ENCODE measurements at places on chromosomes 7 and 10.

DNA sequence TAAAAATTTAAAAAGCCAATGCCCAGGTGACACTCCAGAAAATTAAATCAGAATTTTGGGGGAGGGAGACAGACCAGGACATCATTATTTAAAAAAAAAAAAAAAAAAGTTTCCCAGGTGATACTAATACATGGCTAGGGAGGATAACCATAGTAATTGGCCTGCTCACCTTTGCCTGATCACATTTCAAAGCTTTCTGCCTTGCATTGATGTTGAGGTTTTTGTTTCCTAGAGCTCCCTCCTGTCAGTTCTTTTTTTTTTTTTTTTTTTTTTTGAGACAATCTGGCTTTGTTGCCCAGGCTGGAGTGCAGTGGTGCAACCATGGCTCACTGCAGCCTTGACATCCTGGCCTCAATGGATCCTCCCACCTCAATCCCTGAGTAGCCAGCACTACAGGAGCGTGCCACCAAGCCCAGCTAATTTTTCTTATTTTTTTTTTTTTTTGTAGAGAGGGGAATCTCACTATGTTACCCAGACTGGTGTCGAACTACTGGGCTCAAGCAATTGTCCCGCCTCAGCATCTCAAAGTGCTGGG lies 38.1 kb downstream of the CPED1 start:
- H3K4me1 ChIP-seq, result no peaks in the 10 kb centered on the region
- no peaks in the 10 kb centered on the region for H3K36me3 ChIP-seq
- H3K27ac ChIP-seq, result no peak overlapping the region
- DNase-seq, result no peak

GRCh38 chr10:14757986-14758385 lies 16.7 kb downstream of the FAM107B start:
- no peaks in the 10 kb centered on the region for H3K36me3 ChIP-seq
- H3K27ac ChIP-seq, result no peak overlapping the region
- no peak overlapping the region for H3K4me3 ChIP-seq
- peaks cover 4% of the 10 kb centered on the region for H3K27me3 ChIP-seq

DNA sequence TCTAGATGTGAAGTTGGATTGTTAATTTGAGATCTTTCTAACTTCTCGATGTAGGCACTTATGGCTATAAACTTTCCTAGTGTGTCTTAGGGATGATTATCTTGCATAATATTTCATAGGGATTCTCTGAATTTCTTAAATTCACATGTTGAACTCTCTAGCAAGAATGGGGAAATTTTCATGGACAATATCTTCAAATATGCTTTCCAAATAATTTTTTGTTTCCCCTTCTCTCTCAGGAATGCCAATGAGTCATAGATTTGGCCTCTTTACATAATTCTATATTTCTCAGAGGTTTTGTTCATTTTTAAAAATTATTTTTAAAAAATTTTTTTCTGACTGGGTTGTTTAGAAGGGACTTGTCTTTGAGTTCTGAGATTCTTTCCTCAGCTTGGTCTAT lies 68.9 kb downstream of the MGAM2 start:
- H3K36me3 ChIP-seq, result no peaks in the 10 kb centered on the region
- H3K4me3 ChIP-seq, result no peak overlapping the region
- no peak for DNase-seq
- no peaks in the 10 kb centered on the region for H3K27me3 ChIP-seq
- no peak overlapping the region for H3K27ac ChIP-seq
- H3K4me1 ChIP-seq, result no peaks in the 10 kb centered on the region

- no peaks in the 10 kb centered on the region for H3K27me3 ChIP-seq
- no peaks in the 10 kb centered on the region for H3K36me3 ChIP-seq
- H3K4me1 ChIP-seq, result no peaks in the 10 kb centered on the region
- H3K27ac ChIP-seq, result no peak overlapping the region
- H3K4me3 ChIP-seq, result no peak overlapping the region
Measured at GRCh38 chr7:66503036-66503370, 125.7 kb upstream of the KCTD7 start.

GRCh38 chr7:159034394-159034793 lies 110.3 kb downstream of the VIPR2 start:
- H3K27ac ChIP-seq, result peak overlapping the region; percentile 42
- no peaks in the 10 kb centered on the region for H3K27me3 ChIP-seq
- peaks cover 85% of the 10 kb centered on the region for H3K36me3 ChIP-seq
- no peak overlapping the region for H3K4me3 ChIP-seq
- H3K4me1 ChIP-seq, result peaks cover 3% of the 10 kb centered on the region

DNA sequence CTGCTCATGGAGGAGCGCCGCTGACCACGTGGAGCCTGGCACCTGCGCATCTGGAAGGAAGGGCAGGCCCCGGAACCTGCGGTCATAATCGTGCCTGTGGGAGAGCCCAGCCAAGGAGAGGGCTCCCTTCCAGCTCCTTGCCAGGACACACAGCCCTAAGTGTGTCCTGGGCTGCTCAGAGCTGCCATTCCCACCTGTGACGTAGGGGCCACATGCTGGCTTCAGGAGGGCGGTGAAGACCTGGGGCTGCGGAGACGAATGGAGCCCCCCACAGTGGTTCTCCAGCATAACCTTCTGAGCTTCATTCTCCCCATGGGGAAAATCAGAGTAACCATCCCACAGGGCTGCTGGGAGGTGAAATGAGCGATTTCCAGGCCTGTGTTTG lies 127.6 kb upstream of the CHST15 start:
- no peak overlapping the region for H3K4me3 ChIP-seq
- H3K27me3 ChIP-seq, result no peaks in the 10 kb centered on the region
- DNase-seq, result no peak
- peaks cover 15% of the 10 kb centered on the region for H3K4me1 ChIP-seq
- no peak overlapping the region for H3K27ac ChIP-seq

DNA sequence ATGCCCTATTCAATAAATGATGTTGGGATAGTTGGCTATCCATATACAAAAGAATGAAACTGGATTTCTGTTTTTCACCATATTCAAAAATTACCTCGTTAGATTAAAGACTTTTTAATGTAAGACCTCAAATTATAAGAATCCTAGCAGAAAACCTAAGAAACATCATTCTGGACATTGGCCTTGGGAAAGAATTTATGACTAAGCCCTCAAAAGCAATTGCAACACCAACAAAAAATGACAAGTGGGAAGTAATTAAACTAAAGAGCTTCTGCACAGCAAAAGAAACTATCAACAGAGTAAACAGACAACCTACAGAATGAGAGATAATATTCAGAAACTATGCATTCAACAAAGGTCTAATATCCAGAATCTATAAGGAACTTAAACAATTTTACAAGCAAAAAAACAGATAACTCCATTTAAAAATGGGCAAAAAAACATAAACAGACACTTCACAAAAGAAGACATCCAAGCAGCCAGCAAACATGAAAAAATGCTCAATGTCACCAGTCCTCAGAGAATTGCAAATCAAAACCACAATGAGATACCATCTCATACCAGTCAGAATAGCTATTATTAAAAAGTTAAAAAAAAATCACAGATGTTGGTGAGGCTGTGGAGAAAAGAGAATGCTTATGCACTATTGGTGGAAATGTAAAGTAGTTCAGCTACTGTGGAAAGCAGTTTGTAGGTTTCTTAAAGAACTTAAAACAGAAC lies 309.8 kb downstream of the AHR start:
- H3K27ac ChIP-seq, result no peak overlapping the region
- no peaks in the 10 kb centered on the region for H3K27me3 ChIP-seq
- no peak for DNase-seq
- H3K4me1 ChIP-seq, result peaks cover 5% of the 10 kb centered on the region

- peaks cover 11% of the 10 kb centered on the region for H3K27me3 ChIP-seq
- no peak overlapping the region for H3K27ac ChIP-seq
- no peaks in the 10 kb centered on the region for H3K4me1 ChIP-seq
- no peaks in the 10 kb centered on the region for H3K36me3 ChIP-seq
Measured at GRCh38 chr10:93436591-93437085, 45.5 kb downstream of the MYOF start.

DNA sequence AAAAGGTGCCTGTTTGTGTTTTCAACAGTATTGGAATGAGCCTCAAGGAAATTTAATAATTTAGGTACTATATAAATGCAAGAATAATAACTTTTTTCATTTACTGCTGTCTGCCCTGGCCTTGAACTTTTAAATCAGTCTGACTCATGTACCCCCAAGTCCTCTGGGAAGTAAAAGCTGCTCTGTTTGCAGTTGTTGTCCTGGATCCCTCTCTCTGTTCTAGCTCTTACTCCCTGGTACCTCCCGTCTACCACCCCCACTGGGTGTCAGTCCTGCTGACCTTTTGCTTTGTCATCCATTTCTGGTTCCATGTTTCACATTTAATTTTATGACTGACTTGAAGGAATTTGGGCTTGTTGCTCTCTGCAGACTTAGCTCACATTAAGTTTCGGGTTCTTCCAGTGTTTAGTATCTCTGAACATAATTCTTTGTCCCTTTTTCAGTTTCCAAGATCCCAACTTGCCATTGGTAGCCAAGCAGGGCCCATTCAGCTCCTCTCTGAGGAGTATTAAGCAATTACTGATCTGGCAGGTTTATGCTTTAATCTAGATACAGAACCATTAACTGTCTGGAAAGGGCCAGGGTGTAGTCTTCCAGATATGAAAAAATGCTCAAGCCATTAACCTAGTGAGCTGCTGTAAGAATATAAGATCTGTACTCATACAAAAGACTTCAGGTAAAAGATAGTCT lies 208.7 kb upstream of the FAM3C start:
- H3K27ac ChIP-seq, result no peak overlapping the region
- no peaks in the 10 kb centered on the region for H3K4me1 ChIP-seq
- H3K4me3 ChIP-seq, result no peak overlapping the region
- DNase-seq, result no peak
- no peaks in the 10 kb centered on the region for H3K36me3 ChIP-seq

GRCh38 chr7:127586346-127586745 lies 950 bp upstream of the GCC1 start:
- no peak overlapping the region for H3K4me3 ChIP-seq
- H3K36me3 ChIP-seq, result peaks cover 44% of the 10 kb centered on the region
- peaks cover 65% of the 10 kb centered on the region for H3K4me1 ChIP-seq
- H3K27ac ChIP-seq, result no peak overlapping the region

DNA sequence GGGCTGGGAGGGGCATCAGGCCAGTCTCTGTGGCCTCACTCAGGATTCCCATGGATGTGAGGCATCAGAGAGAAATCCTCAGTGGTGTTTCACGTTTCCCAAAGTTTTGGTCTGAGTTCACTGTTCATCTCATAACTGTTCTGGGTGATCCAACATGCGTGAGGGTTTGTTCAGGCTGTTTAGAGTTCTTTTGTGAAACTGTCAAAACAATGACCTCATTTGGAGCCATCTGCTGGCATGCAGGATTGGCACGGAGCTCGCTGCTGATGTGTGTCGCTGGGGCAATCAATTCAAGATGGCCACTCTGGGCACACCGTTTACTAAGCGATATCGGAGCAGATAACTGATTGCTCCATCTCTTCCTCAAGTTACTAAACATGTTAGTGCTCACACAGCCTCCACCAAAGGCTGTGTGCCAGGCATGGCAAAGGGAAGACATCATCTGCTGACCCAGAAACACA lies 365.6 kb downstream of the WDR11 start:
- H3K4me1 ChIP-seq, result no peaks in the 10 kb centered on the region
- no peak overlapping the region for H3K27ac ChIP-seq
- no peak for DNase-seq
- H3K4me3 ChIP-seq, result no peak overlapping the region

DNA sequence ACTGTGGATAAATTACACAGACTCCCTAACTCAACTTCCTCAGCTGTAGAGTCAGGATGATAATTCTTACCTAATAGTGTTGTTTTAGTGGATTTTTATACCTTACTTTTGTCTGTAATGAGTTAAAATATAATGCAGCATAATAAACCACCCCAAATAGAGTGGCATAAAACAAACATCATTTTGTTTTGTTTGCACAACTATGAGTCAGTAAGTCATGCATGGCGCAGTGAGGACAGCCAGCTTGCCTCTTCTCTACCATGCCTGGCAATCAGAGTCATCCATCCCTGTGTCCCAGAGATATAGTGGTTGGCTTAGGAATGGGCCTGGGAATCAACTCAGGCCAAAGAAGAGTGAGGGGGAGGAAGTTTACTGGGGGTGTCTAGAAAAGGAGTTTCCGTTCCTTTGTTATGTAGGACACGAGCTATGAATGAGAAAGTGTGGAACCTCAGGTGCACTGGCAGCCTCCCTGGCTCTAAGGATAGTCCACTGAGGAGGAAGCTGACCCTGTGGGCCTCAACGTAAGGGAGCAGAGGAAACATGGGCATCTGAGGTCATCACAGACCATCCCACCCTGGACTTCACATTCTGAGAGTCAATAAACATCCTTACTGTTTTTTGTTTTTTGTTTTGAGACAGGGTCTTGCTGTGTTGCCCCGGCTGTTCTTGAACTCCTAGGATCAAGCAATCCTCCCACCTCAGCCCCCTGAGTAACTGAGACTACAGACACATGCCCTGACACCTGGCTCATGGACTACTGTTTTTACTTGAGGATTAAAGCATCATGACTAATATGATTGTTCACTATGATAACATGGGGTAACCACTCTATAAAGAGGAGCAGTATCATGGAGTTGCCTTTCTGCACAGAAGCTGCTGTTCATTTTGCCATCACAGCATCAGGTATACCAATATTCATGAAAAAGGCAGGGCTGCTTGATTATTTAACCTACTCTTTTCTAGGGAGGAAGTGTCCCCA lies 21.0 kb upstream of the GRB10 start:
- no peak overlapping the region for H3K27ac ChIP-seq
- no peaks in the 10 kb centered on the region for H3K36me3 ChIP-seq
- H3K27me3 ChIP-seq, result peaks cover 3% of the 10 kb centered on the region
- no peak overlapping the region for H3K4me3 ChIP-seq
- no peak for DNase-seq
- no peaks in the 10 kb centered on the region for H3K4me1 ChIP-seq

- no peak overlapping the region for H3K27ac ChIP-seq
- no peak for DNase-seq
- no peaks in the 10 kb centered on the region for H3K4me1 ChIP-seq
- H3K36me3 ChIP-seq, result no peaks in the 10 kb centered on the region
- no peaks in the 10 kb centered on the region for H3K27me3 ChIP-seq
Measured at GRCh38 chr7:47937065-47937687, 11.1 kb downstream of the PKD1L1 start.

DNA sequence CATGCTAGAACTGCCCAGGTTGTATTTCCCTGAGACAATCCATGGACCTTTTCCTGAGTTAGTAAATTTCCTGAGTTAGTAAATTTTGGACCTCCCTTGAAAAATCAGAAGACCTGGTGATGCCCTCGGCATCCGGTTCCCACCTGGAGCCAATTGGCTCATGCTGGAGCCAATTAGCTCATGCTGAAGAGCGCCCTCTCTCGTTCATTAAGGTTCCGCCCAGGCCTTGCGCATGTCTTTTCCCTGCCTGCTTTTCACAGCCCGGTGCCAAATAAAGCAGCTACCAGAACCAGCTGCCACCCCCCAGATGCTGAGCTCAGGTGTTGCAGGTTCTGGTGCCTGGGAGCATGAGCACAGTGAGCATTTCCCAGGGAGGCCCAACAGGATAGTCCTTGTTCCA lies 96.2 kb downstream of the APBB1IP start:
- DNase-seq, result peak; percentile 13
- no peaks in the 10 kb centered on the region for H3K4me1 ChIP-seq
- H3K36me3 ChIP-seq, result peaks cover 75% of the 10 kb centered on the region
- no peaks in the 10 kb centered on the region for H3K27me3 ChIP-seq
- H3K27ac ChIP-seq, result no peak overlapping the region

GRCh38 chr7:129188372-129188891 lies at the start of gene SMO:
Gene SMO (plus strand): TSS chr7:129188633. CDS start chr7:129189152, 519 bp downstream.
- peak; percentile 55 for DNase-seq
- H3K27ac ChIP-seq, result peak within 1 kb of the TSS; percentile 22
- peaks cover 27% of the 10 kb centered on the region for H3K4me1 ChIP-seq
- no peaks in the 10 kb centered on the region for H3K36me3 ChIP-seq
- peaks cover 32% of the 10 kb centered on the region for H3K27me3 ChIP-seq

Data from DND-41 (cell line).